ENCODE measurements at places on chromosomes 6 and 20. TPM values are rescaled to one million over a fixed set of nuclear protein-coding genes. Genes with fewer than 3 reads are reported as not detected.

DNA sequence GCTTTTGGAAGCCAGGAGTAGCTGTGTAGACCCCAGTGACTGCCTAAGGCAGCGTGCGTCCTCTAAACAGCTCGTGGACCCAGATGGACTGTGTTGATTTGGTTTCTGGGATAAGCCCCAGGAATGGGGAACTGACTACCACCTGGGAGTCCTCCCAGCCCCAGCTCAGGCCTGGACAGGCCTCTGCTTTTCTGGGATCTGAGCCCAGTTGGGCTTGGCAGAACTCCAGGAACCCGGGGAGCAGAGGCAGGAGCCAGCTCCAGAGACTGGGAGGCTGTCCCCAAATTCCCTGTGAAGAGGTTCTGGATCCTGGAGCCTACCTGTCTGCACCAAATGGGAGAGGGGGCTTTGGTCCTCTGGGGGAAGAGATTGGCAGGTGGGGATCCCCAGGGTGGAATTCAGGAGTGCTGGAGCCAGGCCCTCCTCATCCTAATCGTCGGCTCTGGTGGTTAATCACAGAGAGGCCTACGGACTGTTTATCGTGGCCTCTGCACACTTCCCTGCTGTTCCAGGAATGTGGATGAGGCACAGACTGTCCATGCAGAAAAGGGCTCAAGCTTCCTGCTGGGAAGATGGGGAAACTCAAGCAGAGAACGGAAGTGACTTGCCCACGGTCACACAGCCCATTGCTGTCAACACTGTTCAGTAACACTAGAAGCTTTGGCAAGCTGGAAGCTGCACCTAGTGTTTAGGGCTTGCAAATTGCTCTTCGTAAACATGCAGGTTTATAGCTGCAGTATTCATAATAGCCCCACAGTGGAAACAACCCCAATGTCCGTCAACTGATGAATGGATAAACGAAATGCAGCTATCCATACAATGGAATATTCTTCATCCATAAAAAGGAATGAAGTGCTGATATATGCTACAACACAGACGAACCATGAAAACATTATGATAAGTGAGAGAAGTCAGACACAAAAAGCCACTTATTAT lies 100.6 kb downstream of the KCNB1 start:
- H3K36me3 ChIP-seq: no peaks in the 10 kb centered on the region
- no peaks in the 10 kb centered on the region for H3K4me1 ChIP-seq
- no peak for DNase-seq
- H3K4me3 ChIP-seq: no peak overlapping the region

GRCh38 chr20:62357681-62358080 lies 9.4 kb downstream of the LAMA5 start:
- no peak for DNase-seq
- no peaks in the 10 kb centered on the region for H3K4me1 ChIP-seq
- no peak overlapping the region for H3K4me3 ChIP-seq
- H3K27ac ChIP-seq: no peak overlapping the region
- H3K36me3 ChIP-seq: no peaks in the 10 kb centered on the region
- H3K27me3 ChIP-seq: no peaks in the 10 kb centered on the region

DNA sequence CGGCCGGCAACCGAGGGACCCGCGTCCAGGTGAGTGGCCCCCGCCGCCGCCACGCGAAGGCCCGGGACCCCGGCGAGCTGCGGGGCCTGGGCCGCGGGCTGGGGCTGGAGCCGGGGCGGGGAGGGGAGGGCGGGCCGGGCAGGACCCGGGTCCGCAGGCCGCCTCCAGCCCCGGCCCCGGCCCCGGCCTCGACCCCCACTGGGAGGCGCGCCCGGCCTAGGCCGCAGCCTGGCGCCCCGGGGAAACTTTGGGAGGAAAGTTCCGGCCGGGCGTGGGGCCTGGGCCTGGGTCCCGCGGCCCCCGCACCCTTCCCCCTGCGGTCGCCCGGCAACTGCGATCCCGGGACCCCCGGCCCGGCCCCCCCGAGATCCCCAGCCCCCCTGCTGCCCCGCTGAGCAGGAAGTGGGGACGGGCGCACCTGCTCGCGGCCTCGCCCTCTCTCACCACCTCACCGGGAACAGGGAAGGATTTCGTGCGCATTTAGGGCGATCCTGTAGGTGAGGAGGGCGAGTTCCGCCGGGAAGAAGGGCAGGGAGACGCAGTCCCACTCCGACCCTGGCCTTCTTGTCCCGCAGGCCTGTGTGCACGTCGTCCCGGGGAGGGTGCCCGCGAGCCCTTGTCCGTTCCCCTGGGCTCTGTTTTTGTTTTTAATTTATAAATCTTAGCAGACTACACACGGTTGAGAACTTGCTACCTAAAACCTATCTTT lies 402 bp downstream of the OSBPL2 start:
- H3K27ac ChIP-seq: peak overlapping the region; percentile 75
- no peaks in the 10 kb centered on the region for H3K36me3 ChIP-seq
- peak; percentile 23 for DNase-seq
- peak overlapping the region; percentile 77 for H3K4me3 ChIP-seq

GRCh38 chr20:62337558-62338293 lies 29.4 kb downstream of the LAMA5 start:
- H3K4me3 ChIP-seq: no peak overlapping the region
- H3K4me1 ChIP-seq: no peaks in the 10 kb centered on the region
- H3K27ac ChIP-seq: no peak overlapping the region
- peaks cover 2% of the 10 kb centered on the region for H3K27me3 ChIP-seq
- no peaks in the 10 kb centered on the region for H3K36me3 ChIP-seq
- no peak for DNase-seq

DNA sequence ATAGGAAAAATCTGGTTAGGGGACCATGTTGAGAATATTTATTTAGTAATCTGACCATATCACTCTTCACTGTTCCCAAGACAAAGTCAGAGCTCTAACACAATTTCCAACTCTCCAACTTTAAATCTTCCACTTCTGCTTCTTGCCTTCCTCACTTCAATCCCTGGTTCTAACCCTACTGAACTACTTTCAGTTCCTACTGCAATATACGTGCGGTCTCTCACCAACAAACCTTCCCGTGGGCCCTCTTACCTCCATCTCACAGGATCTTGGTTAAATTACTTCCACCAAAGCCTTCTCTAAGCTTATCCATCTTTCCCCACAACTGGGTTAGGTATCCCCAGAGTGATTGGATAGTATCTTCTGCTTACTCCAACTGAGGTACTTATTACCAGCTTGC lies 8.0 kb downstream of the EIF2S2 start:
- peak overlapping the region; percentile 77 for H3K27ac ChIP-seq
- H3K4me3 ChIP-seq: no peak overlapping the region
- peaks cover 70% of the 10 kb centered on the region for H3K4me1 ChIP-seq

DNA sequence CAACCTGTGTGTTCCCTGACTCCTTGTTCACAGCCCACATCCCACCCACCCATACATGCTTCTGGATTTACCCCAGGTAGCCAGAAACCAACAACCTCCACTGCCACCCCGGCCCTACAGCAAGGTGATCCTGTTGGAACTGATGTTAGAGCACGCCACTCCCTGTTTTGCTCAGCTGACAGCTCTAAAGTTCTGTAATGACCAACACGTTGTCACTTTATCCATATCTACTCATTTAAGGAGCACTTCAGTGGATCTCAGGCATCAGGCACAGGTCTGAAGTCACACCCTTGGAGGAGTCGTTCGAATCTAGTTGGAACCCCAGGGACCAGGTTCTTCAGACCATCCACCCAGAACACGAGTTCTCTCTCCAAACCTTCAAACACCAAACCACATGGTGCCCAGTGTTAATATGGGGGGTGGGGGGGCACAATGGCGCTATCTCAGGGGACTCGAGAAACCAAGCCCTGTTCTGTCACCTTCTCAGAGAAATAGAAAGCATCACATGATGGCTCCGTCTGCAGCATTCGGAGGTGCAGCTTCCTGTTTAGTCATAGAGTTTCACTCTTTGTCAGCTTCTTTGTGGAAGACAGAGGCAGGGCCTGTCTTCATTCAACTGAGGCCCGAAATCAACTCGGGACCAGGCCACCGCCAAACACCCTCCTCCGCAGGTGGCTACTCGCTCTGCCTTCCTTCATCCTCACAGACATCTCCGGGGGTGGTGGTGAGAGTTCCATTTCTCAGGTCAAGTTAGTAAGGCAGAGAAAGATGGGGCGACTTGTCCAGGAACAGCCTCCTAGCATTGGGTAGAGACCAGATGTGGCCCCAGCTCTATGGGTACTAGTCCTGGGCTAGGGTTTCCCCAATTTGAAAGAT lies 142.2 kb downstream of the NFATC2 start:
- no peaks in the 10 kb centered on the region for H3K27me3 ChIP-seq
- H3K27ac ChIP-seq: peak overlapping the region; percentile 99
- H3K4me3 ChIP-seq: peak overlapping the region; percentile 49
- peaks cover 73% of the 10 kb centered on the region for H3K4me1 ChIP-seq
- peak; percentile 85 for DNase-seq
- H3K36me3 ChIP-seq: peaks cover 79% of the 10 kb centered on the region

GRCh38 chr6:36824253-36824652 lies 15.0 kb downstream of the CPNE5 start:
- no peak for DNase-seq
- no peaks in the 10 kb centered on the region for H3K36me3 ChIP-seq
- H3K4me3 ChIP-seq: no peak overlapping the region
- no peak overlapping the region for H3K27ac ChIP-seq
- H3K27me3 ChIP-seq: peaks cover 3% of the 10 kb centered on the region
- H3K4me1 ChIP-seq: peaks cover 4% of the 10 kb centered on the region

DNA sequence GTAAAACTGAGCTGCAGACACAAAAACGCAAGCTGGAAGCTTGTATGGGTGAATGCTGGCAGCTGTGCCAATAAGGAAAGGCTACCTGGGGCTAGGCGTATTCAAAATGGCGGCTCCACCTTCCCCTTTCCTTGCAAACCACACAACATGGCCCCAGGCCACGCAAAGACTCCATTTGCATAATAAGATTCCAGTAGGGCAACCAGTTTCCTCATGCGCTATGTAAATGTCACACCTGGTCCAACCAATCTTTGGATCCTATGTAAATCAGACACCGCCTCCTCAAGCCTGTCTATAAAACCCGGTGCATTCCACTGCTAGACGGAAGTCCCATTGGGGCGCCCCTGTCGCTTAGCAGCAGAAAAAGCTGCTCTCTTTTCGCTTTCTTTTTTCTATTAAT lies 505.9 kb upstream of the BTBD3 start:
- H3K4me3 ChIP-seq: no peak overlapping the region
- H3K36me3 ChIP-seq: no peaks in the 10 kb centered on the region
- no peak overlapping the region for H3K27ac ChIP-seq
- H3K4me1 ChIP-seq: no peaks in the 10 kb centered on the region

The CLPSL2 gene
- total RNA-seq: not detected

The GLO1 gene
- 135 TPM for total RNA-seq

The ECT2L gene
- not detected for total RNA-seq

The WFDC12 gene
- total RNA-seq: not detected

The NDRG3 gene
- 19.2 TPM for total RNA-seq
